ENCODE measurements at places on chromosomes 5 and 9. TPM values are rescaled to one million over a fixed set of nuclear protein-coding genes. Genes with fewer than 3 reads are reported as not detected.

The BAAT gene
- 0.23 TPM for total RNA-seq

The GRM6 gene
- not detected for total RNA-seq

The NPR2 gene
- 4.8 TPM for total RNA-seq

The AJM1 gene
- 4.6 TPM for total RNA-seq

The ABLIM3 gene
- total RNA-seq: 21.7 TPM

The CNTNAP3B gene
- 17.5 TPM for total RNA-seq

The PGM5 gene
- total RNA-seq: not detected

The HAPLN1 gene
- total RNA-seq: not detected
